Epithelial cell of prostate (primary cell): ENCODE measurements at places on chromosomes 2 and 18.

DNA sequence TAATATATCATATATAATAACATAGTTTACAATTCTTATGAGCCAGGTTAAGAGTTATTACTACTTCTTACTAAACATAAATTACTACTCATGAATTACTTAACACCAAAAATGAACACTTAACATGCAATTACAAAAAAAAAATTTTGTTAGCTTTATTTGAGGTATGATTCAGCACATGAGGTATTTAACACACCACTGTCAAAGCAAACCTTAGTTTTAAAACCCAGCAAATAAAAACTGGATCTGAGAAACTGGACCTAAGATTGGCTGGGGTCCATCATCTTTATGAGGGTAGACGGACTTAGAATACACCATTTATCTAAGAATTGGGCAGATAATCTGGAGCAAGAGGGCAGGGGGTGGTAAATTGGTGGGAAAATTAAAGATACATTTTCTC lies 81.8 kb upstream of the CREB1 start:
- DNase-seq: no peak

- no peak for DNase-seq
Observed at GRCh38 chr2:127388423-127389164, 819 bp upstream of the MAP3K2 start.

GRCh38 chr2:54586062-54586461 lies 129.9 kb downstream of the SPTBN1 start:
- no peak for DNase-seq

GRCh38 chr2:149420053-149420963 lies 89.9 kb downstream of the LYPD6 start:
- DNase-seq: no peak

- DNase-seq: peak; percentile 83
Observed at GRCh38 chr2:231611273-231612108, 18.8 kb downstream of the TEX44 start.

- DNase-seq: peak; percentile 96
Observed at GRCh38 chr2:73925853-73926492, 707 bp upstream of the DGUOK start.
